Activated CD8-positive, alpha-beta T cell treated with anti-CD3 and anti-CD28 coated beads, Interleukin-2, amount 10 ng/mL, durations not matched to agents 7 days and 5 days (primary cell): ENCODE measurements at places on chromosomes 5 and 9. TPM values are rescaled to one million over a fixed set of nuclear protein-coding genes. Genes with fewer than 3 reads are reported as not detected.
A peak's percentile ranks its signal among the peaks of the same experiment; 100 is the strongest.

DNA sequence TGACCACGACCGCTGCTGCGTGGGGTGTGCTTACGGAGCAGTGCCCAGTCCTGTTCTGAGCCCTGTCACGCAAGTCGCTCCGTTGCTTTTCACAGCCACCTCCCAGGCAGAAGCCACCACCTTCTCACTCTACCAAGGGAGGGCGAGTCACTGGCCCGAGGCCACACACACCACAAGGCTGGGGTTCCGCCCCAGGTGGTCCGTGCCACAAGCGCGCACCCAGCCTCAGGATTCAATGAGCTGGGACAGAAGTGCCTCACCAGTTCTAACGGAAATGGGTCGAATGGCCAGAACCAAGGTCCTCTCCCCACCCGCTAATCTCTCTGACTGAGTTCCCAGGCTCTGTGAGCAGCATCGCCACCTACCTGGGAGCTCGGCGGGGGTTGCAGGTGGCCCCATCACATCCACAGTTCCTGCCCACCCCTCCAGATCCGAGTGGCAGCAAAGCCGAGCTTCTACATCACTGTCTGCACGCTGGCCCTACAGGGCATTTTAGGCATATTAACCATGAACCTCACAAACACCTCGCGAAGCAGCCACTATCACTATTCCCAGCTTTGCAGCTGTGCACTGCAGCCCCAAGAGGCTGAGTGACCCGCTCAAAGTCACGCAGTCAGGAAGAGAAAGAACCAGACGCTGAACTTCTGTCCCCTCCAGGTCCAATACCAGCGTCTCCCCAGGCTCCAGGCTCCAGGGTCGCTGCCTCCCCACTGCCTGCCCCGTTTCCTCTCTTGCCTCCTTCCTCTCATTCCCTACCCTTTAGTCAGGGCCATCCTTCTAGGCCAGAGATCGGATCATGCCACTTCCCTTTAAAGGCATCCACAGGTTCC, 92.1 kb upstream of the PHYKPL start:
- H3K4me1 ChIP-seq: no peaks in the 10 kb centered on the region
- H3K4me3 ChIP-seq: no peak overlapping the region
- no peak for DNase-seq
- no peaks in the 10 kb centered on the region for H3K36me3 ChIP-seq

- H3K27ac ChIP-seq: no peak overlapping the region
- no peak overlapping the region for H3K4me3 ChIP-seq
- no peaks in the 10 kb centered on the region for H3K36me3 ChIP-seq
- DNase-seq: no peak
- peaks cover 16% of the 10 kb centered on the region for H3K27me3 ChIP-seq
Observed at GRCh38 chr5:142482207-142482606, 157.4 kb upstream of the SPRY4 start.

DNA sequence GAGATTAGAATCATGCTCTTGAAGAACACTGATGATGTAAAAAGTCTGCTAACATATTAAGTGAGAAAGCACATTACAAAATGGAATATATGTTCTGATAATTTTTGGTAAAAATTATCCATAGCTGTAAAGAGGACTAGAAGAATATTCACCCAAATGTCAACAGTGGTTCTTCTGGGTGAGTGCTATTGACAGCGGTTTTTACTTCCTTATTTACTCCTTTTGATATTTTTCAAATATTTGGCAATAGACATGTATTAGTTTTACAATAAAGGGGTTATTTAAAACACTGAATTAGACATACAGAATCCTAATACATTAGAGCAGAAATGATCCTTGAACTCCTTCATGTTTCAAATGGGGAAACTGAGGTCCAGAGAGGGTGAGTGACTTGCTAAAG, 26.9 kb upstream of the MEGF9 start:
- H3K27me3 ChIP-seq: peaks cover 1% of the 10 kb centered on the region
- H3K27ac ChIP-seq: no peak overlapping the region
- no peaks in the 10 kb centered on the region for H3K4me1 ChIP-seq
- DNase-seq: no peak

- no peaks in the 10 kb centered on the region for H3K36me3 ChIP-seq
- DNase-seq: no peak
- H3K27me3 ChIP-seq: peaks cover 18% of the 10 kb centered on the region
- peaks cover 31% of the 10 kb centered on the region for H3K4me1 ChIP-seq
- no peak overlapping the region for H3K27ac ChIP-seq
- no peak overlapping the region for H3K4me3 ChIP-seq
Observed at GRCh38 chr5:159426694-159427093, 96.4 kb upstream of the IL12B start.

GRCh38 chr5:163631856-163632255, 126.4 kb downstream of the MAT2B start:
- no peak for DNase-seq
- no peak overlapping the region for H3K4me3 ChIP-seq
- no peak overlapping the region for H3K27ac ChIP-seq
- H3K4me1 ChIP-seq: no peaks in the 10 kb centered on the region
- no peaks in the 10 kb centered on the region for H3K27me3 ChIP-seq

- H3K4me3 ChIP-seq: no peak overlapping the region
- H3K27ac ChIP-seq: no peak overlapping the region
- H3K4me1 ChIP-seq: no peaks in the 10 kb centered on the region
- H3K36me3 ChIP-seq: no peaks in the 10 kb centered on the region
Observed at GRCh38 chr5:93088592-93089389, 492.2 kb downstream of the NR2F1-AS1 start.

GRCh38 chr5:72556351-72557166, 49.3 kb upstream of the ZNF366 start:
- H3K27me3 ChIP-seq: peaks cover 24% of the 10 kb centered on the region
- peak; percentile 39 for DNase-seq
- H3K27ac ChIP-seq: no peak overlapping the region
- H3K36me3 ChIP-seq: no peaks in the 10 kb centered on the region
- H3K4me3 ChIP-seq: peak overlapping the region; percentile 48

GRCh38 chr5:138275379-138275782, 960 bp upstream of the GFRA3 start:
- no peaks in the 10 kb centered on the region for H3K36me3 ChIP-seq
- H3K27ac ChIP-seq: no peak overlapping the region
- no peak overlapping the region for H3K4me3 ChIP-seq
- no peak for DNase-seq
- peaks cover 5% of the 10 kb centered on the region for H3K4me1 ChIP-seq

DNA sequence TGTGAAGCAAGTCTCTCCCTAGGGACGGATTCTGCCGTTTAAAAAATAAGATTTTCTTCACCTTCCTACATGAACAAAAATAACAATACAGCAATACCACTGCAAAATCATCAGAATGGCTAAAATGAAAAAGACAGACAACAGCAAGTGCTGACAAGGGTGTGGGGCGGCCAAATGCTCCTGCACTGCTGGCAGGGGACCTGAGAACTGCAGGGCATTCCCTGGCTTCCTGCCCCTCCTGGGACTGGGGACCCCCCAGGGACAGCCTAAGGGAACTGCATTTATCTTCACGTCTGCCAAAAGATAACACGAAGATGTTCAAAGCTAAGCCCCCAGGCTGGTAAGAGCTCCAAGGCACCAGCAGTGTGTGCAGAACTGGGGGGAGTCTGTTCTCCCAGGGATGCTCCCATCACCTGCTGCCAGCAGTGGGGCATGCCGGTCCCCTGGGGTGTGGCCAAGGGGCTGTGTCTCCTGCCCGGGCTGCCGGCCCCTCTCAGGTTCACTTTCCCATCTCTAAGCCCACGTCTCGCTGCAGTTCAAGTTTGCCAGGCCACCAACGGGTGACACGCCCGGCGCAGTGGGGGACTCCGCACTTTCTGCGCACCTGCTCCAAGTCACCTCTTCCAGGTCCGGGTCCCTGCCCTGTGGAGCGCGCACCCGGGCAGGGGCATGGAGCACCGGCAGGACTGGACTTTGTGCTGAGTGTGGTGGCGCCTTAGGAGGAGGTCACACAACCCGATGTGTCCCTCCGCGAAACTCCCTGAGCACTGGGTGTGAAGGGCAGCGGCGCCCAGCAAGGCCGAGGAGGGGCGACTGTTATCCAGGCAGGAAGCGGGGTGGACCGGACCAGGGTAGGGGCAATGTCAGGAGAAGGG, 4.5 kb upstream of the EGFL7 start:
- H3K4me3 ChIP-seq: peak overlapping the region; percentile 15
- H3K36me3 ChIP-seq: no peaks in the 10 kb centered on the region
- H3K4me1 ChIP-seq: peaks cover 23% of the 10 kb centered on the region
- peaks cover 22% of the 10 kb centered on the region for H3K27me3 ChIP-seq

Gene ZNF484
- total RNA-seq: 10.4 TPM

Gene TMEM267
- 13.6 TPM for total RNA-seq

Gene DEPDC1B
- total RNA-seq: 49.1 TPM
